Natural killer cell treated with Interleukin-12 subunit alpha and Interleukin-12 subunit beta and Interleukin-15 and Interleukin-18, amount 100 ng/mL, for 72 hours (primary cell): ENCODE measurements at places on chromosomes 6 and 20. TPM values are rescaled to one million over a fixed set of nuclear protein-coding genes. Genes with fewer than 3 reads are reported as not detected.

The GMDS gene
- total RNA-seq = 39.4 TPM

The NOP56 gene
- total RNA-seq = 424 TPM

The MDFI gene
- not detected for total RNA-seq

The KCNK5 gene
- total RNA-seq = 10.9 TPM

The C6orf141 gene
- not detected for total RNA-seq

The RHAG gene
- not detected for total RNA-seq

The MYBL2 gene
- 62.0 TPM for total RNA-seq

The HNF4A gene
- total RNA-seq = not detected

The ANGPT4 gene
- total RNA-seq = not detected

The EPB41L1 gene
- total RNA-seq = 0.21 TPM

GRCh38 chr20:33299111-33299603 is 16.1 kb downstream of the BPIFB1 start:
- peak; percentile 74 for DNase-seq
- H3K4me3 ChIP-seq = no peak overlapping the region
- peaks cover 22% of the 10 kb centered on the region for H3K27me3 ChIP-seq

GRCh38 chr6:85726206-85726605 is 83.5 kb upstream of the SYNCRIP start:
- no peak for DNase-seq
- no peaks in the 10 kb centered on the region for H3K27me3 ChIP-seq
- peaks cover under 1% of the 10 kb centered on the region for H3K4me1 ChIP-seq
- no peak overlapping the region for H3K27ac ChIP-seq

DNA sequence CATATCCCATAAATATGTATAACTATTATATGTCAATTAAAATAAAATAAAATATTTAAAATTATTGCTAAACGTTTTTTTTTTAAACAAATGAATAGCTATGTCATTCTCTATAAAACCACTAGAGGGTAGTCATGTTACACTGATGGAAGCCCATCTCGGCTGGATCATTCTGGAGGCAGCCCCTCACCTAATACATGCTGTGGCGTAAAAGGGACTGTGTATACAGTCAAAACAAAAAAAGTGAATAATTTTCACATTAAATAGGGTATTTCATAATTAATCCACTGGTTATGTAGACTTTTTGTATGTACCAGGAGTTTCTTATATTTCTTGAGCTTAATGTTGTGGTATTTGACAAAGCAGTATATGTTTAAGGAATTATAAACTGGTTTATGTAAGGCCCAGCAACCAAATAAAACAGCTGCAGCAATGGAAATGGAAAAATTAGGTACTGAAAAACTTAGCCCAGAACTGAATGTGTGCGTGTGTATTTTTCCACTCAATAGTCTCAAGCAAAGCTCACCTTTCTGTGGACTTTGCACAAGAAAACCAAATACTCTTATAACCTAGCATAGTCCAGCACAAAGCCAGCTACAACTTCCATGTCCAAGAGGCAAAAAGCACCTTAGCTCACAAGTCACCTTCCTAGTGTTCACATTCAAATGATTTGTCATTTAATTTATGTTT is 81.7 kb downstream of the COL9A1 start:
- no peaks in the 10 kb centered on the region for H3K36me3 ChIP-seq
- no peak overlapping the region for H3K27ac ChIP-seq
- DNase-seq = no peak

- H3K36me3 ChIP-seq = peaks cover 5% of the 10 kb centered on the region
- H3K4me1 ChIP-seq = no peaks in the 10 kb centered on the region
- H3K27me3 ChIP-seq = no peaks in the 10 kb centered on the region
- no peak overlapping the region for H3K4me3 ChIP-seq
Observed at GRCh38 chr6:23340271-23340670, 770.9 kb downstream of the HDGFL1 start.

GRCh38 chr20:31661625-31662371 is 24.1 kb downstream of the COX4I2 start:
- H3K4me3 ChIP-seq = peak overlapping the region; percentile 84
- H3K27ac ChIP-seq = peak overlapping the region; percentile 96
- H3K4me1 ChIP-seq = peaks cover 62% of the 10 kb centered on the region
- H3K36me3 ChIP-seq = no peaks in the 10 kb centered on the region

DNA sequence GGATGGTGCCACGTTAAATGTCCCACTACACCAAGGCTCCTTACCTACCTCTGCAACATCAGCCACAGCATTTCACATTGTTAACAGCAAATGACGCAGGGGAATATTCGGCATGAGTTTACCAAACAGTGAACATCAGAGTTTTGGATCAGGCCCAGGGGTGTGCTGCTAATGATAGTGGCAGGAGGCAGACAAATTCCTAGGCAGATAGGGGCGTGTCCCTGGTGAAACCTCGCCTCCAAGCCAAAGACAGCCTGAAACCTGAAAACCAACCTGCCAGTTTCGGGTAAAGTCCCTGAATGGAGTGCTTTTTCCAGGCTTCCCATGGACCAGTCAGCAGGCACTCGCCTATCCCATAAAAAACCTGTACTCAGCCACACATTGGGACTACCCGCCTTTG is 133.6 kb downstream of the SH3BGRL2 start:
- H3K4me3 ChIP-seq = no peak overlapping the region
- no peak overlapping the region for H3K27ac ChIP-seq
- DNase-seq = no peak
- no peaks in the 10 kb centered on the region for H3K36me3 ChIP-seq
- peaks cover 4% of the 10 kb centered on the region for H3K27me3 ChIP-seq
- no peaks in the 10 kb centered on the region for H3K4me1 ChIP-seq

DNA sequence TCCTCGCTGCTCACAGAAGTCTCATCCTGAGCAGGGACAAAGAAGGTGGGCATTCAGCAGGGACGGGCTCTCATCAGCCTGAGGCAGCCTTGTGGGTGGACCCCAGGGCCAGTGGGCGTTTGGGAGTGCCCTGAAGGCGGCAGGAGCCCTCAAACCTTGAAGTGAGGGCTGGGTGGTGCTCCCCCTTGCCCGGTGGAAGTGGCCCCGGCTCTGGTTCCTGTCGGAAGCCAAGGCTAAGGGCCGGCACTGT is 110.5 kb downstream of the NOL4L start:
- H3K4me1 ChIP-seq = peaks cover 27% of the 10 kb centered on the region
- no peak overlapping the region for H3K27ac ChIP-seq
- DNase-seq = no peak

DNA sequence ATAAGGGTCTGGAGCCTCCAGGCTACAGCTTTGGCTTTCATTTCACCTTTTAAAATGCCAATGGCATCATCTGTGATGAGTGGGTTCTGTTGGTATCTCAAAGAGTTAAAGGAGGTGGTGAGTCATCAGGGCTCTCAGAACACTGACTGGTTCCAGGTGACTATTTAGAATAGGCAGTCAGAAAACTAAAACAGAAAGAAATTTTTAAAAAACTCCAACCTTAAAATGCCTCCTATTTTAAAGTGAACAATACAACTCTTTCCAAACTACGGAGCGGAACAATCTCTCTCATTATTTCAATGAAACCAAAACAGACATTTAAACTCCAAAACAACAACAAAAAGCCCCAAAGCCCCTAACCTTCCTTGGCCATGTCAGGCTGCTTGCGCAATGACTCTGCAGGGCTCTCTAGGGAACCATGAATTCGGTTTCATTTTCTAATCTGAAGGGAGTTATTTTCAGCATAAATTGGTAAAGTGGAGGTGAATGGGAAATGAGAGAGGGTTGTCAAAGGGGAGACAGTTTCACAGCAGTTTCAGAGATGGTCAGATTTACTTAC is 194.9 kb downstream of the KIF6 start:
- DNase-seq = no peak
- no peak overlapping the region for H3K27ac ChIP-seq
- no peak overlapping the region for H3K4me3 ChIP-seq
- H3K4me1 ChIP-seq = no peaks in the 10 kb centered on the region
- peaks cover 50% of the 10 kb centered on the region for H3K27me3 ChIP-seq

GRCh38 chr6:28772480-28773381 is 151.1 kb downstream of the TRIM27 start:
- H3K36me3 ChIP-seq = peaks cover 30% of the 10 kb centered on the region
- peak overlapping the region; percentile 17 for H3K4me3 ChIP-seq
- no peak for DNase-seq
- H3K27ac ChIP-seq = no peak overlapping the region

GRCh38 chr6:40356242-40356910 is 230.8 kb downstream of the LRFN2 start:
- H3K4me1 ChIP-seq = peaks cover 14% of the 10 kb centered on the region
- peak overlapping the region; percentile 3 for H3K27ac ChIP-seq
- peaks cover 3% of the 10 kb centered on the region for H3K27me3 ChIP-seq
- no peak for DNase-seq

GRCh38 chr20:38600057-38600456 is 1.6 kb upstream of the ARHGAP40 start:
- DNase-seq = no peak
- no peaks in the 10 kb centered on the region for H3K36me3 ChIP-seq
- peaks cover 44% of the 10 kb centered on the region for H3K27me3 ChIP-seq
- H3K4me3 ChIP-seq = no peak overlapping the region

DNA sequence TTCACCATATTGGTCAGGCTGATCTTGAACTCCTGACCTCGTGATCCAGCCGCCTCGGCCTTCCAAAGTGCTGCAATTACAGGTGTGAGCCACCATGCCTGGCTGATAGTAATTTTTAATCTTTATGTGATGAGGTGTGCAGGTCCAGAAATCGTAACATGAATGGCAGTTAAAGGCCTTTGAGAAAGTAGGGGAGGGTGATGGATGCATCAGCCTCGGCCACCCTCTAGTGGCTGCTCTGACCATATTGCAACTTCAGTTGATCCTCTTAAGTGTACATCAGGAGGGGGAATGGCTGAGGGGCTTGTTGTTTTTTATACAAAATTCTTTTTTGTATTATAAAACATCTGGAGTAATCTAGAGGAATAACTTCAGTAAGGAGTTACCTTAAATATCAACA is 193.0 kb downstream of the ZFAND3 start:
- no peak overlapping the region for H3K4me3 ChIP-seq
- no peaks in the 10 kb centered on the region for H3K36me3 ChIP-seq
- H3K4me1 ChIP-seq = peaks cover 28% of the 10 kb centered on the region
- no peak overlapping the region for H3K27ac ChIP-seq
- DNase-seq = peak; percentile 71
- H3K27me3 ChIP-seq = no peaks in the 10 kb centered on the region

DNA sequence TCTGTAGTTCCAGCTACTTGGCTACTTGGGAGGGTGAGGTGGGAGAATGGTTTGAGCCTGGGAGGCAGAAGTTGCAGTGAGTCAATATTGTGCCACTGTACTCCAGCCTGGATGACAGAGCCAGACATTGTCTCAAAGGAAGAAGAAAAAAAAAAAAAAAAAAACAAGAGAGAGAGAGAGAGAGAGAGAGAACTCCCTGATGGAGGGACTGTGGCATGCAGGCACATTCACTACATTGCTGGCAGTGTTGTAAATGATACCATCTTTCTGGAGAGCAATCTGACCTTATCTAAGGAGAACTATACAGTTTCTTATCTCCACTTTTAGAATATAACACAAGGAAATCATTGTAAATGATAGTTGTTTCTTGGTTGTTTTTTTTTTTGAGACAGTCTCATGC is 85.1 kb downstream of the MDN1 start:
- no peaks in the 10 kb centered on the region for H3K4me1 ChIP-seq
- peaks cover 40% of the 10 kb centered on the region for H3K36me3 ChIP-seq
- no peak overlapping the region for H3K4me3 ChIP-seq
- H3K27ac ChIP-seq = no peak overlapping the region
- no peak for DNase-seq

DNA sequence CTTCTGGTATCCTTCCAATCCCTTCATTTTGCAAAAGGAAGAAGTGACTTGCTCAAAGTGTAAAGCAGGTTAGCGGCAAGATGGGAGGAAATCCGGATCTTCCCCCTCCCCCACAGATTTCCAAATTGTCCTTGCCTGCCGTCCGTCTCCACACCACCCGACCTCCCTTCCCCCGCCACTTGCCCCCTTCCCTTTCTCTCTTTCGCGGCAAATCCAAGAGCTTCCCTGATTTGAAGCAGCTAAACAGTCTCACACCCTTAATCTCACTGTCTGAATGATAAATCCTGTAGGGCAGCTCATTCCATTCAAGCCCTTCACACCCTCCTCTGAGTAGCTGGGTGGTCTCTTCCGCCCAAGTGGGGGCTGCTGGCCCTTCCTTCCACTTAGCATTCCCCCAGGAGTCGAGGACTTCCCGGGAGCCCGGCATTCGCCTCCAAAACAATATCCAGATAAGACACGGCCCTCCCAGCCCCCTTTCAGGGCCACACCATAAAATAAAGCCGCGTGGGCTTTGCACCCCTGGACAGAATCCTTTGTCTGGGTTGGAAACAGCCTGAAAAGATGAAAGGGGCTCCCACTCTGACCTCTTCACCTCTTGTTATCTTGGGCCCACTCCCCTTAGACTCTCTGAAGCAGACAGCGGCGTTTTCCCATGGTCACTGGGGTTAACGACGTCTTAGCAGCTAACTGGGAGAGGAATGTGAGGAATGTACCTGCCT is 44.0 kb upstream of the PIM1 start:
- peaks cover 13% of the 10 kb centered on the region for H3K4me1 ChIP-seq
- H3K4me3 ChIP-seq = no peak overlapping the region
- no peak for DNase-seq
- H3K27me3 ChIP-seq = no peaks in the 10 kb centered on the region
- H3K27ac ChIP-seq = no peak overlapping the region

DNA sequence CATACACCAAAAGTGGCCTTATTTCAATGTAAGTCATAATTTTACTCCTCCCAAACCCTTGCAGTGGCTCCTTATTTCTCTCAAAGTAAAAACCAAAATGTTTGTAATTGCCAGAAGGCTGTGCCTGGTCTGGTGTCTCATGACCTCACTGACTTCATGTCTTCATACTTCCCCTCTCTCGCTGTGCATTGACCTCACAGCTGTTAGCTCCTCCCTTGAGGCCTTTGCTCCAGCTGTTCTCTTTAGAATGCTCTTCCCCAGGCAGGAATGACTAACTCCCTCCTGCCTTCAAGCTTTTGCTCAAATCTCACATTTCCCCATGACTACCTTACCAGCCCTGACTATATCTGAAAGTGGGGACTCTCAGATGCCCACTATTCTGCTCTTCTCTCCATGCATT is 83.3 kb downstream of the MTFR2 start:
- peaks cover 5% of the 10 kb centered on the region for H3K36me3 ChIP-seq
- H3K4me3 ChIP-seq = no peak overlapping the region
- no peaks in the 10 kb centered on the region for H3K4me1 ChIP-seq
- no peak for DNase-seq
- H3K27me3 ChIP-seq = peaks cover 18% of the 10 kb centered on the region
- H3K27ac ChIP-seq = no peak overlapping the region

DNA sequence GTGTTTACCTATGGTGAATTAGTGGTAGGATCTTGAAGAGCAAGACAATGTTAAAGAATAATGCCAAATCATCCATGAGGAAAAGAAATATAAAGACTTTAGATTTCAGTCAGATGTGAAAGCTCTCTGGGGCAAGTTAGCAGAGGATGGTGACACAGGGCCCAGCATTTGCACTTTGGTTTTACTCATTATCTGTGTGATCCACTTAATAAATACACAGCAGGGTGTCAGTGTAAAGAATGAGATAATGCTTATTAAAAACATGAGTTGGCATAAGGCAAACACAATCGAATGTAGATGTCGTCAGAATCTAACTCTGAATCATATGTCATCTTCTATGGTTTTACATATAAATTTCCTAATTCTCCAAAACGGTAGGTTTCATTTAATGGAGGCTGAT is 130.4 kb upstream of the PREP start:
- no peak for DNase-seq
- H3K36me3 ChIP-seq = no peaks in the 10 kb centered on the region
- no peak overlapping the region for H3K4me3 ChIP-seq
- H3K27ac ChIP-seq = peak overlapping the region; percentile 19
- H3K4me1 ChIP-seq = no peaks in the 10 kb centered on the region
- no peaks in the 10 kb centered on the region for H3K27me3 ChIP-seq

- H3K27me3 ChIP-seq = no peaks in the 10 kb centered on the region
- peaks cover 8% of the 10 kb centered on the region for H3K36me3 ChIP-seq
- no peak overlapping the region for H3K4me3 ChIP-seq
- peak overlapping the region; percentile 81 for H3K27ac ChIP-seq
Observed at GRCh38 chr6:30876039-30876730, 8.1 kb upstream of the DDR1 start.

- H3K36me3 ChIP-seq = peaks cover 6% of the 10 kb centered on the region
- H3K27ac ChIP-seq = peak overlapping the region; percentile 94
- no peaks in the 10 kb centered on the region for H3K27me3 ChIP-seq
Observed at GRCh38 chr6:31794866-31795615, 511 bp downstream of the VARS1 start.
